NCI-H1694 (cell line): ENCODE measurements at places on chromosomes 11 and 22.

DNA sequence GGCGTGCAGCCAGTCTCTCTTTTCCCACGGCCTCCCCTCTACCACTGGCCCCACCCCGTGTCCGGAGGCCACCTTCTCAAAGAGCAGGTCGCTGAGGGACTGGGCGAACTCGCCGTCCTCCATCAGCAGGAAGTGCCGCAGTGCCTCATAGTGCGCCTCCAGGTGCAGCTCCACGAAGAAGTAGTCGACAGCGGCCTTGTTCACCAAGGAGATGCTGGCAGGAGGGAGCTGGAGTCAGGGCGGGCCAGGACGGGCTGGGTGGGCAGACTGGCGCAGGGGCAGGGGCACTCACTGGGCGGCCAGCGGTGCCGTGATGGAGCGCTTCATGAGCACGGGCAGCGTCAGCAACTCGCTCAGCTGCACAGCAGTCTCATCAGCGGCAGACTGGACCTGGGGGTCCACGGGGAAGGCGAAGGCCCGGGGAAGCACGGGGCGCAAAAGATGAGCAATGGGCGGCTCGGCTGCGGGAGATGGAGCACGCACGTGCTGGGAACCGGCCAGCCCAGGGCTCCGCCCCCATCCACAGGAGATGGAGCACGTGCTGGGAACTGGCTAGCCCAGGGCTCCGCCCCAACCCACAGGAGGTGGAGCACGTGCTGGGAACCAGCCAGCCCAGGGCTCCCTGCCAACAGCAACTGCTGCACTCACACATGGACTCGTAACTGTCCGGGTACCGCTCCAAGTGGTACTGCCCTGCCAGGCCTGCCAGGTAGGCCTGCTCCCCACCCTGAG lies 18.4 kb downstream of the SELENOO start:
- DNase-seq: peak; percentile 77

DNA sequence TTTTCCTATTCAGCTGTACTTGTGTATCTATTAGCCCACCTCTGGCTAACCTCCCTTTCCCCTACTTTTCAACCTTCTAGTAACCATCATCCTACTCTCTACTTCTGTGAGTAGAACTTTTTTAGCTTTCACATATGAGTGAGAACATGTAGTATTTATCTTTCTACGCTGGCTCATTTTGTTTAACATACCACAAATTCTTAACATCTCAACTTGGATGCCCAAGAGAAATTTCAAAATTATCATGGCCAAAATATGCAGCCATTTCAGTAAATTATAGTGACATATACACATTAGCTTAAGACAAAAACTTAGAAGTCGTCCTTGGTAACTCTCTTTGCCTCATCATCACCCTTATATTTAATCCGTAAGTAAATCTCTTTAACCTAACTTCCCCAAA lies 34.7 kb downstream of the LUZP2 start:
- no peak for DNase-seq

GRCh38 chr11:68398995-68399851 lies 61.3 kb upstream of the PPP6R3 start:
- peak; percentile 48 for DNase-seq

GRCh38 chr11:59200423-59200746 lies 12.3 kb downstream of the MPEG1 start:
- no peak for DNase-seq

DNA sequence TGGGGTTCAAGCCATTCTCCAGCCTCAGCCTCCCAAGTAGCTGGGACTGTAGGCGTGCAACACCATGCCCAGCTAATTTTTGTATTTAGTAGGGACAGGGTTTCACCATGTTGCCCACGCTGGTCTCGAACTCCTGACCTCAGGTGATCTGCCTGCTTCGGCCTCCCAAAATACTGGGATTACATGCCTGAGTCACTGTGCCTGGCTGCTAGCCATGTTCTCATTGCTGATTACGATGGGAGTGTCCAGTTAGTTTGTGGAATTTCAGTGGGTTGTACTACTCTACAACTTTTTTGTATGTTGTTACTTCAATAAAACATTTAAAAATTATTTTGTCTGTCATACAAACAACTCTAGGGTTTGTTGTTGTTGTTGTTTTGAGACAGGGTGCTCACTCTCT lies 4.8 kb upstream of the VPS11 start:
- DNase-seq: no peak

GRCh38 chr11:63869683-63870082 lies 30.8 kb downstream of the MARK2 start:
- DNase-seq: no peak

GRCh38 chr11:3745161-3745560 lies 52.2 kb downstream of the NUP98 start:
- no peak for DNase-seq

GRCh38 chr11:78022397-78023396 lies at the start of gene KCTD14:
Gene KCTD14 (minus strand): TSS chr11:78023276. CDS start chr11:78023249, 27 bp downstream.
- no peak for DNase-seq

GRCh38 chr11:96567176-96567575 lies 177.4 kb downstream of the JRKL start:
- no peak for DNase-seq

- DNase-seq: no peak
Measured at GRCh38 chr11:73622926-73623593, 23.3 kb upstream of the PLEKHB1 start.

DNA sequence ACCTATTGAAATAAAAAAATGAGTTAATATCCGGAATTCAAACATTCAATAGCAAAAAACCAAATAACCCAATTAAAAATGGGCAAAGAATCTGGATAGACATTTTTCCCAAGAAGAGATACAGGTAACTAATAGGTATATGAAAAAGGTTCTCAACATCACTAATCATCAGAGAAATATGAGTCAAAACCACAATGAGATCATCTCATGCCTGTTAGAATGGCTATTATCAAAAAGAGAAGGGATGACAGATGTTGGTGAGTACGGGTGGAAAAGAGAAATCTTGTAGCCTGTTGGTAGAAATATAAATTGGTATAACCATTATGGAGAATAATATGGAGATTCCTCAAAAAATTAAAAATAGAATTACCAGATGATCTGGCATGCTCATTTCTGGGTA lies 26.9 kb upstream of the OR6M1 start:
- DNase-seq: no peak

GRCh38 chr11:93123351-93123898 lies 74.4 kb downstream of the SLC36A4 start:
- DNase-seq: no peak

- no peak for DNase-seq
Measured at GRCh38 chr11:14793546-14793945, 98.5 kb downstream of the CYP2R1 start.

DNA sequence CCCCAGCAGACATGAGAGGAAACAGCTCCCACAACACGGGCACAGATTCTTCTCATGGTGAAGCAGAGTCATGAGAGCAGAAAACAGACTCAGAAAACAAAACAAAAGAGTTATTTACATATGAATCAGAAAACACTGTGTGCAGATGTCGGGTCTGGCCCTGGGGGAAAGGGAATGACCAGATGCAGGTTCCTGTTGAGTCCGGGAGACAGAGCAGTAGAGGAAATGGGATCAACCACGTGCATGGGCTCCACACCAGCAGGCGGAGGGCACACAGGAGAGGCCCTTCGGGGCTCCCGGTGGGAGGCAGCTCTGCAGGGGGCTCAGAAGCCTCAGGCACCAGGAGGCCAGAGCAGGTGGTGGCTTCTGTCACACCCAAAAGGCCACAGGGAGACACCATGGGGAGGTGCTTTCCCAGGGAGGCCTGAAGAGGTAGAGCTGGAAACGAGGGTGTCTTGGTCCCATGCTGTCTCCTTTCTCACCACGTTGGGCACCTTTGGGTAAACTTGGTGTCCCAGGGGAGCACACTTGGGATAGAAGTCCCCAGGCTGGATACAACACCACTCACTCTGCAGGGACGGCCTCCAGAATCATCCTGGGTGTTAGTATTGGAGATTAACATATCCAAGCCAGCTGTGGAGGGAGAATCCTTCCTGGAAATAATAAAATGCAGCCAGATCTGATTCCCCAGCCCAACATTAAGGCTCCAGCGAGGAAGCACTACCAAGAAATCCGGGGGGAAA lies 764.7 kb downstream of the BRD1 start:
- no peak for DNase-seq

- DNase-seq: no peak
Measured at GRCh38 chr11:90705661-90706060, 482.8 kb upstream of the CHORDC1 start.

GRCh38 chr22:40449676-40450035 lies 79.3 kb downstream of the SGSM3 start:
- no peak for DNase-seq

GRCh38 chr11:60362241-60362640 lies 16.1 kb upstream of the MS4A7 start:
- no peak for DNase-seq

GRCh38 chr11:130068546-130068985 lies 1.1 kb upstream of the APLP2 start:
- DNase-seq: no peak

DNA sequence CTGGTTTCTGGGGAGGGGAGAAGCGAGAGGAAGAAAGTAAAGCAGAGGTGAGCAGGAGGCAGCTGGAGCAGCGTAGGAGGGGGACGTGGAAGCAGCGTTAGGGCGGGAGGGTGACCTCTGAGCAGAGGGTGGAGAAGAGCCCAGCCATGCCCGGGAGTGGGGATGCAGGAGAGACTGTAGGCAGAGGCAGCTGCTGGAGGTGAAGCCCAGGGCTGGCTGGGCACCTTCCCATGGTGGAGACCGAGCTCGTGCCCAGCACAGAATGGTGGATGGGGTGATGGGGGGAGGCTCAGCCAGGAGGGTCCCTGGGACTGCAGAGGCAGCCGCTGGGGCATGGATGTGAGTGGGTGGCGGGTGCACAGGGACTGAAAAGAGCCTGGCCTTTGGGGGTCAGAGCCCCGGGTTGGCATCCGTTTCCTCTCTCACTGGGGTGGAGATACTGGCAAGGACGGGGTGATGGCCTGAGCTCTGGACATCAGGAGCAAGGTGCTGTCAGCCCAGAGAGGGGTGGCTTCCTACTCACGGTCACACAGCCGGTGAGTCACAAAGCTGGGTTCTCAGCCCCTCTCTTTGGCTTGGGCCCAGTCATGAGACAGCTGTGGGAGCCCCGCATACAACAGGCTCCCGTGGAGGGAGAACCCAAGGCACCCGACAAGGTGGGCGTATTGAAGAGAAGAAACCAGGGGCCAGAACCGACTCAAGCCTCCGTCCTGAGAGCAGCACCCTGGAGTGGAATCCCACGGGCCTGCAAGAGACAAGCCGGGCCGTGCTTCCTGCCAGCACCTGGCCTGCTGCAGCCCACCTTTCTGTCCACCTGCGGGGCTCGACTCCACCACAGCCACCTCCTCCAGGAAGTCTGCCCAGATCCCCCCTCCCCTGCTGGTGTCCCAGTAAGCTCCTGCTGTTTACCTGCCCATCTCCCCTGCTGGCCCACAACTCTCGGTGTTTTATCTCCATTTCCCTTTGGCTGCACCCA lies 45.8 kb upstream of the FGF3 start:
- DNase-seq: no peak

DNA sequence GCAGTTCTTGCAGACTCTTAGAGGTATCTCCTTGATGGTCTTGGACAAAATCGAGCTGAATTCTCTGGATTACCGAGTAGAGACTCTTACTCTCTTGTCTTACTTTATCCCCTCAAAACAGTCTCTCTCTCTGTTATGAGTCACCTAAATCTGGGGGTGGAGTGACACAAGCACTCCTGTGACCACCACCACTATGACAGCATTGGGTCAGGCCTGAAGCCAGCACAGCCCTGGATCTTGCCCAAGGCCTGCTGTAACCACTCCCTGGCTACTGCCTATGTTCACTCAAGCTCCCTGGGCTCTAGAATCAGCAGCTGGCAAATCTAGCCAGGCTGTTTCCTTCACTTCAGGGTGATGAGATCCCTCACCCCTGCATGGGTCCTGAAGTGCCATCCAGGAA lies 662.5 kb downstream of the LUZP2 start:
- no peak for DNase-seq

DNA sequence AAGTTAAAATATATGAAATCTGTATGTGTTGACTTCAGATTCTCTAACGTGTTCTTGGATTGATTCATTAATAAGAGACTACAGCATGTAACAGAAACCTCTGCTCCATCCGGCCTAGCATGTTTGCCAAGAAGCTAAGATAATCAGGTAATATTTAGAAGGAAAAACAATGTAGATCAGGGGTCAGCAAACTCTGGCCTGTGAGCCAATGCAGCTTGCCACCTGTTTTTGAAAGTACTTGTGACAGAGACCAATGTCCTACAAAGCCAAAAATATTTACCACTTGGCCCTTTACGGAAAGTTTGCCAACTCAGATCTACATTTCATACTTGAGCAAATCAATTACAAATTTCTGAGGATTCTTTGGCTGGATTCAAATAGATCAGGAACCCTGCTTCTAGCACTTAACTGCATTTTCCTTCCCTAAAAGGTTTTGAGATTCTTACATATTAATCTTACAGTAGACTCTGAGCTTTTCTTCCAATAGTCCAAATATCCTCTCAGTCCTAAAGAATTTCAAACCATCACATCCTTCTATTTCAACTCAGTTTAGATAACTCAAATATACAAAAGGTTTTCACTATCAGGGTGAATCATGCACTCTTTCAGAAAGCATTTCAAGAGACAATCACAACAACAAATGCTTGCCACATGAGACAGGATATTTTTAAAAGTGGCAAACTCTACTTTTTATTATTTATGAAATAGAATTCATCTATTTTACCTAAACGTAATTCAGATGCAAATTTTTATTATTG lies 29.5 kb downstream of the APOL5 start:
- DNase-seq: no peak

DNA sequence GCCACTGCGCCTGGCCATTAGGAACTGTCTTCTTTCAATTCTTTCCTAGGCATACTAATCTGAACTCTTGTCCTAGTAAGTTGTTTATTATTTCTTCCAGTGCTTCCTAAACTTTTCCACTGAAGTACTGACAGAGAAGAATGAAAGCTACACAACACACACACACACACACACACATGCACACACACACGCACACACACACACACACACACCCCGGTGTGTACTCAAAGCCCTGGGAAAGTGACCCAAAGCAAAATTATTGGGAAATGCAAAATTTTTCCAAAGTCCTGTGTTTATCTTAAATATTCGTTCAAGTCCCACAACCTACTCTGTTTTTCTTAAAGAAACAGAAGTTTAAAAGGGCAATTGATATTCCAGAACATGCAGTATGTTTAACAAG lies 19.4 kb upstream of the SIK2 start:
- DNase-seq: no peak

DNA sequence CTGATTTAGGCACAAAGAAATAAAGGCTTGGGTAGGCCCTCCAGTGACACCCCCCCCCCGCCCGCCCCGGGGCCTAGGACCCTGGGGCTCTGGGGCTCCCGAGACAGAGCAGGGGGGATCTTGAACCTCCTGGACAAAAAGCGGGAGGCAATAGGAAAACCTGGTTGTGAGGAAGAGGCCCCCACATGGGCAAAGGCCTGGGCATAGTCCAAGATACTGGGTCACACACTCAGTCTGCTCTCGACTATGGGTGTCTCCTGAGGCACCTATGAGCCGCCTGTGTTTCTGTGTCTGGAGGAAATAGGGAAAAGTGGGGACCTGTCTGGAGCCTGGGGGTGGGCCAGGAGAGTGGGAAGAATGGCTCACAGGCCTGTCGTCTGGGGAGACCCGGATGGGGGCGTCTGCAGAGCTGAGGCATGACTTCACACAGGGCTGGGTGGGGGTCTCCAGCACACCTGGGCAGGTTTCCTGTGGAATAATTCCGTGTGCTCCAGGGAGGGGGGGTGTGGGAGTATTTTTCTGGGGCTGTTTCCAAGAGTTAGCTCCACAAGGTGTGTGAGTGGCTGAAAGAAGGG lies 2.4 kb upstream of the MN1 start:
- no peak for DNase-seq

- DNase-seq: no peak
Measured at GRCh38 chr11:73380331-73380730, 4.1 kb downstream of the RELT start.

GRCh38 chr22:26702906-26703830 lies 45.8 kb downstream of the MIAT start:
- DNase-seq: no peak
